ENCODE measurements at places on chromosomes 7 and 10. TPM values are rescaled to one million over a fixed set of nuclear protein-coding genes. Genes with fewer than 3 reads are reported as not detected.

GRCh38 chr10:47070541-47070940 lies 159.3 kb downstream of the PTPN20 start:
- no peak overlapping the region for H3K27ac ChIP-seq
- H3K36me3 ChIP-seq = no peaks in the 10 kb centered on the region
- DNase-seq = no peak
- H3K27me3 ChIP-seq = no peaks in the 10 kb centered on the region
- no peak overlapping the region for H3K4me3 ChIP-seq
- no peaks in the 10 kb centered on the region for H3K4me1 ChIP-seq

DNA sequence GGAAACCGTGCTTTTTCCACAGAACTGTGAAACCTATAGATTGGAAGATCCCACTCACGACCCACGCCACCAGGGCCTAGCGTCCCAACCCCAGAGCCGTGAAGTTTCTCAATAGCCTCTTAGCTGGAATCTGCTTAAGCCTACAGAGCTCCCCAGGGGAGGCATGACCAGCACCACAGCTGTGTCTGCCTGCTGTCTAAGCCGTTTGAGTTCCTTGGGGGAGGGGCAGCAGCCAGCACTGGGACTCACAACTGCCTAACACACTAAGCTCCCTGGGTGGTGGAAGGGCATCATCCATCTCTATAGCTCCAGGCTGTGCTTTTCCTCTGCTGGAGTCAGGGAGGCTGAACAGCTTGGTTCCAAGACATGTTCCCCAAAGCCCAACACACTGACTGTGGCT lies 26.0 kb upstream of the TMEM140 start:
- DNase-seq = no peak
- H3K27me3 ChIP-seq = no peaks in the 10 kb centered on the region
- H3K4me3 ChIP-seq = no peak overlapping the region
- H3K27ac ChIP-seq = no peak overlapping the region
- H3K36me3 ChIP-seq = no peaks in the 10 kb centered on the region

DNA sequence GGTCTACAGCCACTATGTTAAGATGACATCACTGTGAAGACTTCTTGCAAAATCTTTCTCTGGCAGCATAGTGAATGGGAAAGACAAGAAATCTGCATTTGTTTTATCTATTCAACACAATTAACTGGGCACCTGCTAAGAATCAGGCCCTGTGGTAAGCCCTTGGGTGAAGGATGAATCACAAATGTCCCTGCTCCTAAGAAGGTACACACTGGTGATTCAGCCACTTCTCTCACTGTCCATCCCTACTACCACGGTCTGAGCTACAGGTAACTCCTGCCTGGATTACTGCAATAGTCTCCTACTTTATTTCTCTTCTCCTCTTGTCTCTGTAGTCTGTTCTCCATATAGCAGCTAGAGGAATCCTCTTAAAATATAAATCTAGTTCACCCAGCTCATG lies 116.1 kb downstream of the HIBADH start:
- H3K4me1 ChIP-seq = no peaks in the 10 kb centered on the region
- H3K36me3 ChIP-seq = peaks cover 2% of the 10 kb centered on the region
- no peak overlapping the region for H3K4me3 ChIP-seq
- H3K27me3 ChIP-seq = no peaks in the 10 kb centered on the region

DNA sequence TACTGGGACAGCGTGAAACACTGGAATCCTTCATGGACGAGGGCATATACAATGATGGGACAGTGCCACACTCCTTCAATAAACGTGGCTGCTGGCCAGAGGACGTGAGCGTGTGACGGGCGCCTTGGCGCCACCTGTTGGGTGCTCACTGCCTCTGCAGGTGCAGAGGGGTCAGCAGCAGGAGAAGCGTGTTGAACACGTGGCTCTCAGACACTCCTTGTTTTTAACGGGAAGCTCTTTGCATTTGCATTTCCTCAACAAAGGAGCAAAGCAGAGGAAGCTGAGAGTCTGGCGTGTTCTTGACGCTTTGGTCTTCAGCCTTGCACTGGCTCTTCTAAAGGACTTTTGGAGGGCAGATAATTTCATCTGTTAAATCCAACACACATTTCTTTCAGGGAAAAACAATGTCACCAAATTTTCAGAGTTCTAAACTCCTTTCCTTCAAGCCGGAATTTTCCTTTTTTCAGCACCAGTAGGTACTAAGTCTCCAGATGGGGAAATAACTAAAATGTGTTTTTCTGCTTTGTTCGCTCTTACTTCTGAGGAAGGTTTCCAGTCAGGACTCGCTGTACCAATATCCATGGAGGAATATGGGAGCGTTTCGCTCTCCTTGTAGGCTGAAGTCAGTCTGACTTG lies 2.9 kb upstream of the GET4 start:
- H3K27me3 ChIP-seq = no peaks in the 10 kb centered on the region
- H3K36me3 ChIP-seq = peaks cover 65% of the 10 kb centered on the region
- H3K4me1 ChIP-seq = peaks cover 74% of the 10 kb centered on the region
- peak overlapping the region; percentile 92 for H3K27ac ChIP-seq

DNA sequence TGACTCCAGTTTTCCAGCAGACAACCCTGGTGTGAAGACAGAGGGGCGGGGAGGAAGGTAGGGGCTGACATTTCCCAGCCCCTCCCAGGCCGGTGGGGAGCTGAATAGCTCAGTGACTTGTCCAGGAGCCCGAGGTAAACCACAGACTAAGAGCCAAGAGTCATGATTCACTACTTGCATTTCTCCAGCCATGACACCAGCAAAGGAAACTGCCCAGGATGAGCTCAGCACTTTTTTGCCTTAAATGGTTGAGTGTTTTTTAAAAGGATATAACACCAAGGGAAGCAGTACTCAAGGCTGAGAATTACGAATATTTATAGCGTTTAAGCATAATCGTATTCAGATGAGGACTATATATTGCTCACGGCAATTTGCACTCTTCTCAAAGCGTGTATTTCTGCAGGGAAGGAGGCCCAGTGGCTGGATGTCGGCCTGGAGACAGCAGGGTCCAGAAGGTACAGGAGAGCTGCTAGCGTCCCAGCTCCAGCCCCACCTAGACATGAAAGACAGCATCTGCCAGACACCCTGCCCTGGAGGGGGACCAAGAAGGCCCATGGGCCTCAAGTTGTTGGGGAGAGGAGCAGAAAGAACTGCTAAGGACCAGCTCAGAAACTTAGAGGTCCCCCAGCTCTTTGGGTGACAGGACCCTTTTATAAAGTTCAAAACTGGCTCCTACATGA lies 141.4 kb downstream of the GRID1 start:
- no peak overlapping the region for H3K27ac ChIP-seq
- no peaks in the 10 kb centered on the region for H3K4me1 ChIP-seq
- no peak for DNase-seq
- no peak overlapping the region for H3K4me3 ChIP-seq

DNA sequence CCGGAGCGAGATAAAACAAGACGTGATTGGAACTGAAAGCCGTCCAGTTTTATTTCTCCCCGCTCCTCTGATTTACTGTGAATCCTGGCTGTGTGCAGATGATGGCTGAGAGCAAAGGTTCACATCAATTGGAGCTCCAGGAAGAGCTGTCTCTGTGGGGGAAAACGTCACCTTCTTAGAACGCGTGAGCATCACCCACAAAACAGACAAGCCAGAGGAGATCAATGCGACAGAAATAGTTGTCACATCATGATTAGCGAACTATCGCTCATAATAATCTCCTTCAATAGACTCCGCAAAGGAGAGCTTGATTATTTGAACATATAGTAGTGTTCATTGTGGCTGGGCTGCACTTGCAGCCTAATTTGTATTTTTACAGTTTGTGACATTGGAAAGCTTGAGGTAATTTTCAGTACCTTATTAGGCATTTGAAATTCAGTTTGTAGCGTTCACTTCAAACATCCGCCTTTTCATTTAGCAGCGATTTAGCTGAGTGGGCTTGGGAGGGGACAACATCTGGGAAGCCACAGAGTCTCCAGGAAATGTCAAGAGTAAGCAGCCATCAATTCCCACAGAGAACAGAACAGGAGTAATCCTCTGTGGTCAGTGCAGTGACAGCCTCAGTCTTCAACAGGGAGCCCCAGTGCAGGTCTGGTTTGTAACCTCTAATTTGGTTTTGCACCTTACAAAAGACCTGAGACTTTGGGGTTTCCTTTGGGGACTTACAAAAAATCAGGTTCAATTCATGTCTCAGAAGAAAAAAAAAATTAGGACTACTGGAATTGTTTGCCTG lies 276.8 kb upstream of the PFKP start:
- no peak overlapping the region for H3K27ac ChIP-seq
- H3K4me3 ChIP-seq = no peak overlapping the region
- H3K36me3 ChIP-seq = no peaks in the 10 kb centered on the region
- H3K4me1 ChIP-seq = no peaks in the 10 kb centered on the region

- H3K36me3 ChIP-seq = peaks cover 7% of the 10 kb centered on the region
- no peak overlapping the region for H3K27ac ChIP-seq
- H3K27me3 ChIP-seq = no peaks in the 10 kb centered on the region
- H3K4me3 ChIP-seq = no peak overlapping the region
Measured at GRCh38 chr7:149761307-149761706, 12.1 kb downstream of the ZNF467 start.

DNA sequence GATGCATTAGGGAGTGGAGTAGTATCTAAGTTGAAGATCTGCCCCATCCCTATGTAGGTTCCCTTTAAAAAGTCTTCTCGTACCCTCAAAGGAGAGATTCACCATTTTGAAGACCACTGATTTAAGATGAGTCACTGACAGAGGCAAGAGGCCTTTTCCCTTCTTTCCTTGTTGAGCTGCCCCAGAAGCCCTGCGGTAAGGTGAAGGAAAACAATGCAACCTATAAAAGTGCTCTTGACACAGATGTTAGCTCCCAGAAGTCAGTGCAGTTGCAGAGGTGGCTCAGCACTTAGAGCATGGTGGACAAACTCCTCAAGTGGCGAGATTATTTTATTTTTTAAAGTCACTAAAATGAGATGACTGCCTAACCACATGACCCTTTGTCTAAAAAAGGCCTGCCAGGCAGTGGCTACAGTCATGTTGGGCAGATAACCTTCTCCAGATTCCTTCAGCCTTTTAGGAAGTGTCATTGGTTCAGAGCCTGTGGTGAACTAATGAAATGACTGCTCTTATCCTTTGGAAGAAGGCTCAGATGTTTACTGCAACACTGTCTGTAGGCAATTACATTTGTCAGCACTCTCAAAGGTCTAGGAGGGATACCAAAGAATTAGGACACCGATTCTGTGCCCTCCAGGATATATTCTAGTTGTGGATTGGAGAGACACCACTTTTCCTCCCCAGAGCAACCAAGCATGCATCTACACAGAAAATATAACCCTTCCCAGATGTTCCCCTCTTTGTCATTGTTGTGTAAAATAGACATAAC lies 88.7 kb downstream of the ARID5B start:
- no peak for DNase-seq
- peaks cover 62% of the 10 kb centered on the region for H3K4me1 ChIP-seq
- no peaks in the 10 kb centered on the region for H3K36me3 ChIP-seq

- no peak for DNase-seq
- H3K36me3 ChIP-seq = no peaks in the 10 kb centered on the region
- no peak within 1 kb of the TSS for H3K4me3 ChIP-seq
- no peak within 1 kb of the TSS for H3K27ac ChIP-seq
- no peaks in the 10 kb centered on the region for H3K4me1 ChIP-seq
Measured at GRCh38 chr10:5196702-5197113, at the start of gene AKR1C4. AKR1C4 (plus strand) TSS chr10:5196837; CDS start chr10:5196868, 31 bp downstream.

DNA sequence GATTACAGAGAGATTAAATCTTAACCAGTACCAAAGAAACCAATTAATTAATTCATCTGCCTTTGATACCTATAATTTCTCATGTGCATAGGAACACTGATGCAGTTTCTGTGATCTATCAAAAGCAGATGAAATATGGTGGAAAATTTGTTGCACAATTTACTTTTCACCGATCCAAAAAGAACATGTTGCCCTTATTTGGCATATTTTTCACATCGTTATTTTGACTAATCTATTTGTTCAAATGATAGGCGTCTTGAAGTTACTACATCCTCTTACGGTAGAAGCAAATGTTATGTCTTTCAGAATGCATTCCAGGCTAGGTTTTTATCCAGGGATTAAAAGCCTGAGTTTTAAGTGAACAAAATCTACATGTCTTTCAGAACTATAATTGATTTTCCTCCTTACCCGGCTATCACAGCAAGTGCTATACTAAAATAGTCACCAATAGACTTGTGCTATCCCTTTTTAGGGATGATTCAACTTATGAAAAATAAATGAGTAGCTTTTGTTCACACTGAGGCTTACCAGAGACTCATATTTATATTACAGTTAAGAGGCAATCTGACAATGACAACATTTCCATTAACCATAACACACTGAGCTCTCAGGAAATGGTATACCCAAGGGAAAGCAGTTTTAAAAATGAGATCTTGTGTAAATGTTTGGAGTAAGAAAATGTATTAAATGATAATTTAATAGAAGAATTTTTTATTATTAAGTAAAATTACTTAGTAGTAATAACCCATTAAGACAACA lies 16.8 kb upstream of the TES start:
- no peak for DNase-seq
- no peaks in the 10 kb centered on the region for H3K4me1 ChIP-seq
- H3K36me3 ChIP-seq = no peaks in the 10 kb centered on the region
- no peaks in the 10 kb centered on the region for H3K27me3 ChIP-seq
- no peak overlapping the region for H3K4me3 ChIP-seq
- peak overlapping the region; percentile 22 for H3K27ac ChIP-seq

- H3K4me1 ChIP-seq = peaks cover under 1% of the 10 kb centered on the region
- no peak for DNase-seq
- no peaks in the 10 kb centered on the region for H3K36me3 ChIP-seq
- H3K4me3 ChIP-seq = no peak overlapping the region
Measured at GRCh38 chr7:156074982-156075615, 262.8 kb upstream of the SHH start.

DNA sequence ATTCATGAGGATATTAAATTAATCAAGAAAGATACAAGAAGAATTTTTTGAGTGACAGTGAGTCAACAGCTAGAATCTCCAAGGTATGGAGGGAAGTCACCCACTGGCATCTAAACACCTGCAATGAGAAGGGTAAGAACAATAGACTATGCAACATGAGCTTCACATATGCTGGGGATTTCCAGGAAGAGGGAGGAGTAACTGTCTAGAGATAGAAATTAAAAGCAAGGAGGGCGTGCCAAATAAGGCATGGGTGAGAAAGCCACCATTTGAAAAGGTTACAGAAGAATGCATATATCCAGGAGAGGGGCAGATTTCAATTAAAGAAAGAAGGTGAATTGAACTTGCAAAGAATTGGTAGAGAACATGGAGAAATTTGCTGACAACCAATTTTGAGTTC lies 365.7 kb downstream of the GPR37 start:
- no peaks in the 10 kb centered on the region for H3K27me3 ChIP-seq
- no peak for DNase-seq
- no peaks in the 10 kb centered on the region for H3K36me3 ChIP-seq
- H3K4me1 ChIP-seq = no peaks in the 10 kb centered on the region
- no peak overlapping the region for H3K27ac ChIP-seq
- no peak overlapping the region for H3K4me3 ChIP-seq

Gene CPVL
- 13.1 TPM for total RNA-seq

Gene TUBAL3
- total RNA-seq = 0.52 TPM

Gene ELMO1
- total RNA-seq = 31.1 TPM

Gene DNAH11
- 16.6 TPM for total RNA-seq

Gene PALD1
- total RNA-seq = 19.1 TPM

Gene ANKRD30A
- total RNA-seq = not detected

Gene SEMA4G
- 1.7 TPM for total RNA-seq
